ENCODE measurements at places on chromosomes 7 and 10.

GRCh38 chr7:93054975-93055374 lies 62.8 kb downstream of the SAMD9 start:
- no peak for DNase-seq

DNA sequence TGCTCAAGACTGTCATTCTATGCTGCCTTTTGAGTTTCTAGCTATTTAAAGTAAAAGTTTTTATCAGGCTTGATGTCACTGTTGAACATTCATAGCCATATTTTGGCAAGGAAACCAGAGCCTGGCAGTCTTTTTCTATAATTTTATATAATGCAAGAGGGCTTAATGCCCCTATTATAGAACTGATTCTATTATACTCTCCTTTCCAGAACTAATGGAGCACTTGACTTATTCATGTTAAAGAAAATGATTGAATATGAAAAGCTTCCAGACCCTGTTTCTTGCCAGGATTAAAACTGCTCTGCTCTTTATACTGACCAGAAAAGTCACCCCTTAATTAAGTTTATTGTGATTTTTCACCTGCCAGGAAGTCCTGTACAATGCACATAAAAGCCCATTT lies 337.6 kb upstream of the CHRM2 start:
- no peak for DNase-seq

- no peak for DNase-seq
These were observed 32.0 kb upstream of the MYO3A start for GRCh38 chr10:25902002-25902401.

DNA sequence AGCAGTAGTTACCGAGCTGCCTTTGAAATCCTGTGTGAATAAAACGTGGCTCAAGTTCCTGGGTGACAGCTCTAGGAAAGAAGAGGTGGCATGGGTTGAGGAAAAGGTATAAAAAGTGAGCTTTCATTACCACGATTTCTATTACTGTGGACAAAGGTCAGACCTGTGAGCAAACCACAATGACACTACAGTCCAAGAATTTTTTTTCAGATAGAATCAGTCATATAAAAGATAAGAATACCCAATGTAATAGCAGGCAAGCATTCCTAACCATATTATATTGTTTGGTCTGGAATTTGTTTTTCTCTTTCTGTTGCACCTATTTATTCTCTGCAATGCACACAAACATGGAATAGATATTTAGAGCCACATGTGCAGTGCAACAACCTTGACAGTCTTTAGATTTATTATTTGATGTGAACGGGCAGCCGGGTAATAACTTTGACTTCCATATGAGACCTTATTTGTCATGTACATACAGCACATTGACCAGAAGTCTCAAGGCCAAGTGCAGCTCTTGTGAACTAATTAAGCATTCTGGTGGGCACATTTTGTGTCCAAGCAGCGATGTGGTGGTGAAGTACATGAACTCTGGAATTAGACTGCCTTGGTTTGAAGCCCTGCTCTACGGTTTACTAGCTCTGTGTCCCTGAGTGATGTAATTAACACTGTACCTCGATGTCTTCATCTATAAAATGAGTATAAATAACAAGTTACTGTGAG lies 156.8 kb downstream of the NRCAM start:
- DNase-seq, result no peak

DNA sequence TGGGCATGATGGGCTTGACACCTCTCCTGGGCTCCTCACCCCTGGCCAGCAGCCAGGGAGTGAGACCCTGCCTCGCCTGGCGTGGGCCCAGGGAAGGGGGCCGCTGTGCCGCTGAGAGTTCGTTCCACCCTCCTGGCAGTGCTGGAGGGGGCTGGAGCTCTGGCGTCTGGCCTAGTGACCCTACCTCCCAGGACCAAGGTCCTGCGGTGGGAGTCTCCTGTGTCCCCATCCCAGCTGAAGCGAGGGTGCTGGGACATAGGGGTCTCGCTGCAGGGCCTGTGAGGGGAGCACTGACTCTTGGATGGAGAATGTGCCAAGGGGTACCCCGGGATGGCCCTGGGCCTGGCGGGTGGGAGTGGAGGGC lies 1.2 kb downstream of the GTF2IRD1 start:
- DNase-seq, result no peak
